ENCODE measurements at places on chromosomes 16 and 17. TPM values are rescaled to one million over a fixed set of nuclear protein-coding genes. Genes with fewer than 3 reads are reported as not detected.

DNA sequence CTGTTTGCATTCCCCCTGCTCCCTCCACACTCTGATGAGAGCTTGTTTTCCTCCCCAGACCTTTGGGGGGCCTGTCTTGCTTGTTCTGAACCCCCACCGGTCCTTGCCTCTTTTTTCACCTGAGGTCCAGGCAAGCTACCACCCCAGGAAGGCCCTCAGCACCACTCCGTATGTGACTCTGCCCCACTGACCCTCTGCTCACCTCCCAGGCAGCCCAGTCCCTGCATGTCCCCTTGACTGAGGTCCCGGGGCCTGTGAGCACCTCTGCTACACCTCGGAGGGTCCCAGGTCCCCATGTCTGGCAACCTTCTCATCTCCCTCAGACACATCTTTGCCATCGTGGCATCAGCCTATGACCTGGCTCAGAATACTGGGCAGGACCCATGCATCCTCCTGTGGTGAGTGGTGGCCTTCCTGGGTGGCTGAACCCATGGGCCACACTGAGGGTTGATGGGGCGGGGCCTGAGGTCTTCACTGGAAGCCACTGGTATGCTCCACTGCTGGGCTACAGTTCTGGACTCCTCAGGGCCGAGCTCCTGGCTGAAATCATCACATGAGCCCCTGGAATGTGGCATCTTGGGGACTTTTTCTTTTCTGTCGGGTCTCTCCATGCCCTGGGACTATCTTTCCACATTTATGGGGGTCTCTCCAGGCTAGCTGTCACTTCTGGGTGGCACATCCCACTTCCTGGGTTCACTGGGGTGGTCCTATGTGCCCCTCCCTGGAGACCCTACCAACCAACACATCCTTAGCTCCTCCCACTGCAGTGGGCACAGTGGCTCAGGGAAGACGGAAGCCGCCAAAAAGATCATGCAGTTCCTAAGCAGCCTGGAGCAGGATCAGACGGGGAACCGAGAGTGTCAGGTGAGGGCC lies 3.5 kb downstream of the MYO15B start:
- H3K4me3 ChIP-seq: peak overlapping the region; percentile 55
- H3K27ac ChIP-seq: peak overlapping the region; percentile 56
- no peak for DNase-seq
- peaks cover 6% of the 10 kb centered on the region for H3K4me1 ChIP-seq
- H3K36me3 ChIP-seq: no peaks in the 10 kb centered on the region

- H3K4me3 ChIP-seq: peak overlapping the region; percentile 95
- H3K27me3 ChIP-seq: no peaks in the 10 kb centered on the region
- DNase-seq: no peak
These were observed 671 bp upstream of the EDC4 start for GRCh38 chr16:67872131-67872630.

Gene MGAT5B
- total RNA-seq: 0.55 TPM

DNA sequence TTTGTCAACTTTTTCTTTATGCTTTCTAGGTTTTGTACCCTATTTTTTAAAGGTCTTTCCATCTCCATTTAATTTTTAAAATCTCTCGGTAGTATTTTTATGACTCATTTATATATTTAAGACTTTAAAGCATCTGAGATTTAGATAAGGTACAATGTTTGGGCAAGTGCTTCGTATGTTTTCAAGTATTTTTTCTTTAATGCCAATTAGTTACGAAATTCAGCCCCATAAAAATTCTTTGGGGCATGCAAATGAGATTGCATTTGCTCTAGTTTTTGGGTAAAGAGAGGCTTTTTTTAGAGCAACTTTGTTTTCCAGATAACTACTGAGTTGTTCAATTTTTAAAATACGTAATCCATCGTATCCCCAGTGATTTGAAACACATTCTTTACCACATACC lies 65.3 kb upstream of the CRHR1 start:
- no peak for DNase-seq
- no peak overlapping the region for H3K4me3 ChIP-seq
- H3K36me3 ChIP-seq: no peaks in the 10 kb centered on the region
- H3K4me1 ChIP-seq: no peaks in the 10 kb centered on the region
- peaks cover 64% of the 10 kb centered on the region for H3K27me3 ChIP-seq

DNA sequence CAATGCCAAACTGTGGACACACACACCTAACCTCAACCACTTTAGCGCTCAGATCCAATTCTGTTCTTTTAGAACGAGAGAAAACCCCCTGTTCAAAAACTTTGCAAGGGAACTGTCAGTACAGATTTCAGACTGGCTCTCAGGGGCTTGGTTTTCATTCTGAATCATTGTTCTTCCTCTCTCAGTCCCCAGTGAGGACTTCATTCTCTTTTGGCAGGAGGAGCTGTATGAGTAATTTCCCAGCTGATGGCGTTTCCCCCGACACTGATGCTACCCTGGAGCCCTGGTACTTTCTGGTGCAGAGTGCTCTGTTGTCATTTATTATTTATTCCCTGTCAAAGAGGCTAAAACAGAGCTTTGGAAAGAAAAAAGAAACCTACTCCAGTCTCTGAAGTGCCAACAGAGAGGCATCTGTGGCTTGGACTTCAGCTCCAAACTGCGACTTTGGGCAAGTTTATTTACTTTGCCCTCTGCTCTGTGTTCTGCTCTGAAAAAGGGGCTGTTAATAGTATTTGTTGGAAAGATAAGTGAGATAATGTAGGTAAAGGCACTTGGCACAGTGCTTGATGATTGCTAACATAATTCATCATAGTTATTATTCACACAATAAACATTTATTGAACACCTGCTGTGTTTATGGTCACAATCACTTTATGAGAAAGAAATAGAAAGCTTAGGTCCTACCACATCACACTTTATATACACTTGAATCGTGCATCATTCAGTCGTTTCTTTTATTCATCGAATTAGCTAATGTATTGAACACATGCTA lies 28.3 kb downstream of the ETV4 start:
- no peak overlapping the region for H3K4me3 ChIP-seq
- H3K4me1 ChIP-seq: peaks cover 11% of the 10 kb centered on the region
- no peak for DNase-seq
- peaks cover 11% of the 10 kb centered on the region for H3K36me3 ChIP-seq
- H3K27ac ChIP-seq: peak overlapping the region; percentile 56

DNA sequence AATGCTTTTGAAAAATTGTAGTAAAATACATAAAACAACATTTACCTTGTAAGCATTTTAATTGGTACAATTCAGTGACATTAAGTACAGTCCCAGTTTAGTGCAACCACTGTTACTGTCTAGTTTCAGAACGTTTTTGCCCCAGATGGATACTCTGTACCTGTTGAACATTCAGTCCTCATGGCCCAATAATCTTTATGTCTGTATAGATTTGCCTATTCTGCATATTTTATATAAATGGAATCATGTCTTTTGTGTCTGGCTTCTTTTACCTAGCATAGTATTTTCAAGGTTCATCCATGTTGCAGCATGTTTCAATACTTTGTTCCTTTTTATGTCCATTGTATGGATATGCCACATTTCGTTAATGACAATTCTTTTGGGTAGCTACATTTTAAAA lies 37.2 kb downstream of the TENT4B start:
- H3K4me3 ChIP-seq: no peak overlapping the region
- H3K27ac ChIP-seq: no peak overlapping the region
- no peaks in the 10 kb centered on the region for H3K27me3 ChIP-seq

- H3K36me3 ChIP-seq: no peaks in the 10 kb centered on the region
- H3K4me1 ChIP-seq: no peaks in the 10 kb centered on the region
- H3K27me3 ChIP-seq: peaks cover 18% of the 10 kb centered on the region
- DNase-seq: no peak
- H3K4me3 ChIP-seq: no peak overlapping the region
- no peak overlapping the region for H3K27ac ChIP-seq
These were observed 270.4 kb upstream of the EEF2KMT start for GRCh38 chr16:5367951-5368350.

Measured in T-helper 17 cell (primary cell).